ENCODE measurements at places on chromosomes 4 and X.

DNA sequence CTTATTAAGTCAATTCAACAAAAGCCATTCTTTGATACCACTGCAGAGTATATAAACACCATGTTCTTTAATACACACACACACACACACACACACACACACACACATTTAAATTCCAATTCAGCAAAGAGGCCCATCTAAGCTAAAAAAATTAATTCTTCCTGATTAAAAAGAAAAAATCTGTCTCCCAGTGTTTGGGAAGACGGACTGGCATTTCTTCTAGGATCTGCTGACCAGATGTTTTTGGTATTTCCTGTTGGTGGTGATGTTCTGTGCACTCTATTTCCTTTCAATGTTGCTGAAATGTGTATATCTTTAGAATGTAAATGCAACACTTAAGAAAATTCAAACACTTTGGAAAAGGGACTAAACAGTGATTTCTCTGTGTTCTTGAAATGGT, 243.8 kb downstream of the THOC2 start:
- DNase-seq, result no peak

DNA sequence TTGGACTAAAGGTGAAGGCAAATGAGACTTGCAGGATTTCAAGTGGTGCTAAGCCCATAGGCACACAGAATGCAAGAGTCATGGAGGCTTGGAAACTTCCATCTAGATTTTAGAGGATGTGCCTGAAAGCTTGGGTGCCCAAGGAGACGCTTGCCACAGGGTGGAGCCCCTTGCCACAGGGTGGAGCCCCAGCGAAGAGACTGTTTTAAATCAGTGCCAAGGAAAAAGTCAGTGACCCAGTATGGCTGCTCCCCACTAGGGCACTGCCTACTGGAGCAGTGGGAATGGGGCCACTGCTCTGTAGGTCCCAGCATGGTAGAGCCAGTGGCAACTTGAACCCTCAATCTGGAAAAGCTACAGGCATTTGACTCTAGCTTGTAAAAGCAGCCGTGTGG, 794.2 kb upstream of the LCORL start:
- no peak for DNase-seq

- DNase-seq, result peak; percentile 32
These were observed 288.3 kb downstream of the CHIC1 start for GRCh38 chrX:73851014-73852009.

DNA sequence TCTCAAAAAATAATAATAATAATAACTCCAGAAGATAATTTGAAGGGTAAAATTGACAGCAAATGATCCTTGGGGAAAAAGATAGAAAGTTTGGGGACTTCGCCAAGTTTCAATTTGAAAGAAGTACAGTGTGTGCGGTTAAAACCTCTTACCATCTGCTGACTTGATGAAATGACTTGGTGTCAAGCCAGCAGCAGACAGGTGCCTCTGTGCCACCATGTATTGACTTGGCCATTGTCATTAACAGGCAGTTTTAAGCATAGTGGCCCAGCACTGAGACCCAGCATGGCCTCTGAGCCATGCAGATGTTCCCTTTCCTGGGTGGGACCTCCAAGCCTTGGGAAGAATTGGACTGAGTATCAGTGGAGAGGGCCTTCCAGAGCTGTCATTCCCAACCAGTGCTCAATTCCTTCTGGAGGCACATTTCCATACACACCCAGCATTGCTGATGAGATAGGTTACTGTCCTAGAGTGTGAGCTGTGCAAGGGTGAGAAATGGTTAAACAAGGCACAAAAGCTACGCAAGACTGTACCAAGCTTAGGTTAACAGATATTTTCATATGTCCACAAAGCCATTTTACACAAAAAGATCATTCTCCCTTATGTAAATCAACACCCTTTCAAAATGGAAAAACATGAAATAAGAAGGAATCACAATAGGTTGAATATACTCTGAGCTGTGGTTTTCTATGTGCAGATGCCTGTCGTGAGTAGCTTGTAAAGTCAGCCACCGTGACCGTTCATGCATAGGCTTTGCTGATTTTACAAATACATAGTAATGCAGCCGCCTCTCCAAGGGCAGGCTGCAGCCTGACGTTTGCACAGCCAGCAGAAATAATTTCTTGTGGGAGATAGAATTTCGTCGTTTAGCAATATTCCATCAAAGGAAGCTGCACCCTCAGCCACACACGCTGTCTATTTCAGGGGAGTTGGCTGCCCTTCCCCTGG, 59.4 kb upstream of the FBXW7 start:
- no peak for DNase-seq

- DNase-seq, result no peak
These were observed 102.8 kb downstream of the GLUD2 start for GRCh38 chrX:121150217-121150616.

DNA sequence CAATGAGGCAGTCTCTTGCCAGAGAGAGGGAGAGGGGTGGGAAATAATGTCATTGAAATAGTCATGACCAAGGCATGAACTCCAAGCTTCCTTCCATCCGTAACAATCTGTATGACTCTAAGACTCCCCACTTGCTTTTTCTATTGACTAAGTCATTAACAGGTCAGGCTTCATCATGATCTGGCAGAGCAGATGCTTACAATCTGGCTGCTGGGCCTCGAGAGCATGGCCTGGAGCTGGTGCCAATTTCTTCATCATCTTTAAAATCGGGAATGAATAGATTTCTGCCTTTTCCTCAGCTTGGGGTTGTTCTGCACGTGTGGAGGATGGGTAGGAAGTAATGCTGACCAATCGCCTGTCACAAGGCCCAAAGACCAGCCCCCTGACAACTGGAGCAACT, 280.6 kb upstream of the CLNK start:
- no peak for DNase-seq

DNA sequence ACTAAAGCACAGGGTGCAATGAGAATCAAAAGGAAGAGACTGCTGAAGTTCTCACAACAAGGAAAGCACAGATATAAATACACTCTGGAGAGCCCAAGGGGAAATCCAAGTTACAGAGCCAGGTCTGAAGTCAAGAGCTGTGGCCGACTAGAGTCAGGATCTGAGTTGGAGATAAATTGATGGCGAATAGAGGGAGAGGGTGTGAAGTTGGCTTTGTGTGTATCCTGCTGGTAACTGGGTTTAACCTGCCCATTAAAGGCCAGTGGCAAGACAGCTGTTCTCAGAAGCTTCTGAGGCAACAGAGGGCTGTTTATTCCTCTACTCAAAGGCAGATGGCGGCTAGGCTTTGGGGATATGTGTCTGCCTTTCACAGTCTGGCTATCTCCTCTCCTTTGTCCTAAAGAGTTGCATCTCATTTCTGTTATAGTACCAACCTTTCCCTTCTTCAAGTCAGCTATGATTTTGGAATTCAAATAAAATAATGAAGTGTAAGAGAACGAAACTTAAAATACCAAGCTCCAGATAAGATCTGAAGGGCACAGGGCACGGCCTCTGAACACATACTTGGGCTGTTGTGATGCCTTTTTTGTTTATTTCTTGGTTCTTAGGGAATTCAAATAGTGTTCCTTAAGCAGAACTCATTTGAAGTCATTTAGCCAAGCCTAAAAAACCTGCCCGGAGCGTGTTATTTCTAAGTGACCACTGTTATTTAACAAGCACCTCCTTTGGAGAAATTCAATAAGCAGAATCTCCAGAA, 142.1 kb downstream of the APBB2 start:
- no peak for DNase-seq

- DNase-seq, result no peak
These were observed 28.1 kb upstream of the SPON2 start for GRCh38 chr4:1200425-1201035.

- no peak for DNase-seq
These were observed 127.9 kb upstream of the NHS start for GRCh38 chrX:17247144-17247543.

GRCh38 chrX:637660-638481, 7.3 kb downstream of the SHOX start:
- DNase-seq, result no peak

DNA sequence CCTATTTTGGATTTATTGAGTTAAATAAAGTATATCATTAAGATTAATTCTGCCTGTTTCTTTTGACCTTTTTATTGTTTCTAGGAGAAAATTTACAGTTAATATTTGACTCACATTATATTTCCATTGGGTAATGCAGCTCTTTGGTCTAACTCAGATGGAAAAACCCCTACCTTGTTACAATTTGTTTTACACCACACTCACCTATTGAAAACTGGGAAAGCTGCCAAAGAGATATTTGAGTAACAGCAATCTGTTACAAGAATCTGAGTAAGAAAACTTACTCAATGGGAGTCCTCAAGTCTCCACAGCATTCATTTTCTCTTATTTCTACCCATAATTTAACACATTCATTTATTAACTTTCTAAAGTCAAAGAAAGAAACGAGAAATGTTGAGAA, 108.0 kb upstream of the TLL1 start:
- no peak for DNase-seq

GRCh38 chr4:41216294-41217019, 2.1 kb upstream of the APBB2 start:
- DNase-seq, result no peak

- no peak for DNase-seq
These were observed 25.3 kb downstream of the ARSF start for GRCh38 chrX:3066555-3066954.

GRCh38 chr4:27807207-27807606, 946.6 kb downstream of the STIM2 start:
- no peak for DNase-seq

GRCh38 chr4:36304138-36304681, 22.8 kb downstream of the DTHD1 start:
- DNase-seq, result no peak

DNA sequence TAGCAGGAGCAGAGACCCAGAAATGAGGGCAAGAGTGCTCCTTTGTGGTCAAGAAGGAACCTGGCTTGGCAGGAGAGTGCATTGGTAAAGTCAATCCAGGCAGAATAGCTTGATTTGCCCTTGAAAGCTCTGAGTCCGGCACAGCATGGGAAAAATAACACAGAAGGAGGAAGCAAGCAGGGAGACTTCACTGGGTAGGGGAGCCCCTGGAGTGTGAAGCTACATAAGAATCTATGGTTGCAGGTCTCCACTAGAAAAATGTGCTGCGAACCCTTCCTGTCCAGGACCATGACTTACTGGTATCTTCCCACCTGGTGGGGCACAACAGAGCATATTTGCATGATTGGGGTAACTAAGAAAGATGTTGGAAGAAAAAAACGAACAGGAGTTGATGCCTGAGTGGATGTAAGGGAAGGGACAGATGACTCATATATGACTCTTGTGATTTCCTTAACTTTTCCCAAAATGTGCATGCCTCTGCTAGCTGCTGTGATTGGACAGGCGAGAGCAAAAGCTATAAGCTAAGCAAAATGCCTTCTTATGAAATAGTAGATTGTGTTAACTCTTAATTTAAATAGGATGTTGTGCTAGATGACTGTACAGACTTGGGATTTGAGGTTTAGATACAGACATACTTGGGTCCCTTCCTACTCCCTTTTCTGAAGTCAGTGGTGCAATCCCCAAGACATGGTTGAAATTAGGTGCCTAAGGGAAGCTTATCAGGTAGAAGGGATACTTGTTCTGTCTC, 3.3 kb downstream of the IL13RA1 start:
- DNase-seq, result no peak

DNA sequence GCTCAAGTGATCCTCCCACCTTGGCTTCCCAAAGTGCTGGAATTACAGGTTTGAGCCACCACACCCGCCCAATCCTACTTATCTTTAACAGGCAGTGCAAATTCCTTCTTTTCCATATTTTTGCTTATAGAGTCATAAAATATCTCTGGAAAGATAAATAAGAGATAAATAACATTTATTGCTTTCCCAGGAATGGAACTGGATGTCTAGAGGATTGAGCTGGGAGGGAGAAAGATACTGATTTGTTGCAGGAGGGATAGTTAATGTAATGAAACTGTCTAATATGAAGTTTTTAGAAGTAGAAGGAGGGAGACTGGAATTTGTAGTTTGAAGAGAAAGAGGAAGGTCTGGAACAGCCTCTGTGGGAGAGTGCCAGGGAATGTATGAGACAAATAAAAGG, 20.2 kb downstream of the ITGB1BP2 start:
- no peak for DNase-seq

- DNase-seq, result no peak
These were observed 98.0 kb downstream of the PTTG2 start for GRCh38 chr4:38058151-38058550.

- no peak for DNase-seq
These were observed 321.0 kb upstream of the GRIA3 start for GRCh38 chrX:122863067-122863466.

- DNase-seq, result peak; percentile 9
These were observed 17.0 kb upstream of the TMEM154 start for GRCh38 chr4:152696764-152697261.
